ENCODE measurements at places on chromosomes 3 and 15. TPM values are rescaled to one million over a fixed set of nuclear protein-coding genes. Genes with fewer than 3 reads are reported as not detected.

The GOLGA8O gene
- 2.5 TPM for total RNA-seq

DNA sequence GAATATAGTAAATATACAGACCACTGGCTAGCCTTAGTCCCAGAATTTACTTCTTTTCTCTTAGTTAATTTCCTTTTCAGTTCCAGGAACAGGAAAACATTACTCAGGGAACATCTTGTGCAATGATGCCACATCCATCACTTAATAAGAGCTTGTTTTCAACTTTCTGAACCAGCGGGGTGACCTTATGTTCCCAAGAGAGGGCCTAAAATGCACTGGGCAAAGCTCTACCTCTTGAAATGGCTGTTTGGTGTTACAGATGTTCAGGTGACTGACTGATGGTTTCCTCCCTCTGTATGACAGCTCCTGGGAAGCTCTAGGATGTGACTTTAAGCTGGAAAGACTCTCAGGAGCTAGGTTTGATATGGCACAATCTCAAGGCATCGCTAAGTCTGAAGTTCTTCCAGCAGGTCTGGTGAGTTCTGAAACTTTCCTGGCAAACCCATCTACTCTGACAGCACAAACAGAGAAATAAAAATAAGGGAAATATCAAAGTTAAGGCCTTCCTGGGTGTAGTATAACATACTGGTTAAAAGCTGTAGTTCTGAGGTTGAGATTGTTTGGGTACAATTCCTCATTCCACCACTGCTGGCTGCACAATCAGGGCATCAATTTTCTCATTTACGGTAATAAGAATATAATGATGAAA lies 98.6 kb downstream of the ZIC1 start:
- H3K27ac ChIP-seq, result no peak overlapping the region
- H3K4me1 ChIP-seq, result no peaks in the 10 kb centered on the region
- H3K4me3 ChIP-seq, result no peak overlapping the region
- H3K36me3 ChIP-seq, result no peaks in the 10 kb centered on the region
- no peaks in the 10 kb centered on the region for H3K27me3 ChIP-seq
- no peak for DNase-seq

- no peaks in the 10 kb centered on the region for H3K27me3 ChIP-seq
- H3K4me3 ChIP-seq, result no peak overlapping the region
- H3K4me1 ChIP-seq, result peaks cover 4% of the 10 kb centered on the region
- H3K36me3 ChIP-seq, result peaks cover 22% of the 10 kb centered on the region
- DNase-seq, result peak; percentile 46
These were observed 454 bp downstream of the C15orf62 start for GRCh38 chr15:40770147-40770721.

The CFAP91 gene
- 14.1 TPM for total RNA-seq

GRCh38 chr3:46615050-46615775 lies 2.9 kb downstream of the FAM240A start:
- H3K27ac ChIP-seq, result no peak overlapping the region
- no peaks in the 10 kb centered on the region for H3K4me1 ChIP-seq
- H3K36me3 ChIP-seq, result no peaks in the 10 kb centered on the region
- H3K27me3 ChIP-seq, result no peaks in the 10 kb centered on the region
- no peak for DNase-seq
- H3K4me3 ChIP-seq, result no peak overlapping the region

All from kidney (tissue), 22 donors.